Stimulated activated CD4-positive, alpha-beta T cell treated with anti-CD3 and anti-CD28 coated beads, TNF-alpha, amount 100 ng/mL, for 48 hours (primary cell): ENCODE measurements at places on chromosomes 6 and 20.

DNA sequence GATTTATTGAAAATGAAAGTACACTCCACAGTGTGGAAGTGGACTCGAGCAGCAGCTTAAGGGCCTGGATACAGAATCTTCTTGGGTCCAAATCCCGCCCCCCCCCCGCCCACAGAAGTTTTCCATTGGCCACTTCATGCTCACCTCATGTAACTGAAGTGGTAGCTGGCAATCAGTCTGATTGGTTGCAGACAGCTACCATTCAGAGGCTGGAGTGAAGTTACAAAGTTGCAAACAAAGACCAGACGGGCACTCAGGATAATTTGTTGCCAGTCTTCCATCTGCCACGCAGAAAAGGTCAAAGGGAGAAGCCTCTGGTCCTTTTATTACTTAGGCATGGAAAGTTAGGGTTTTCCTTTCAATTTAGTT, 25.8 kb upstream of the FABP7 start:
- no peak for DNase-seq

DNA sequence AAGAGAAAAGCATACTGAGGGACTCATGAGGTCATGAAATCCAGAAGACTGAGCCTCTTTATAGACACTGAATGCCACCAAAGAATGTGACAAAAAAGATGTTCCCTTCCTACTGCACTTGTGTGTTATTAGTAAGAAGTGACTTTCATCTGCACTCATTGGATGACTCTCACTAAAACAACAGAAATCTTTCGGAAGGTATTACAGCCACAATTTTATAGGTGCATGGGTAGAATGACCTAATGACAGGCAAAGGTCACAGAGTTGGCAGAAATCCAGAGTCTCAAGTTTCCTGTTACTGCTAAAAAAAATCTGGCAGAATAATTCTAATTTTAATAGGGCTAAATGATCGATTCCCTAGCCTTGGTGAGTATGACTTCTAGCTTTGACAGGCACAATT, 13.3 kb downstream of the PKHD1 start:
- no peak for DNase-seq

DNA sequence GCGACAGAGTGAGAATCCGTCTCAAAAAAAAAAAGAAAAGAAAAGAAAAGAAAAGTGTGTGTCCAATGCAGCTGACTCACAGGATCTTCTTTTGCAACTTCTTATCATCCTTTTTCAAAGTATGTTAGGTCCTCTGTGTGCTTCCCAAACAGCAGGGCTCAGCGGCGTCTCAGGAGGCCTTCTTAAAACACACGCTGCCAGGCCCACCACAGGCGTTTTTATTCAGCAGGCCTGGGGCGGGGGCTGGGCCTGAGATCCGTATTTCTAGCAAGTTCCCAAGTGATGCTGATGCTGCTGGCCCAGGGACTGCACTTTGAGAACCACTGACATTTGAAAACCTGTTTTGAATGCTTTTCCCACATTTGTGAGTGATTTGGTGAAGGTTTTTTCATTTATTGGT, 57.1 kb downstream of the PSMG4 start:
- no peak for DNase-seq

GRCh38 chr6:135311446-135312200, 130.5 kb downstream of the MYB start:
- no peak for DNase-seq

DNA sequence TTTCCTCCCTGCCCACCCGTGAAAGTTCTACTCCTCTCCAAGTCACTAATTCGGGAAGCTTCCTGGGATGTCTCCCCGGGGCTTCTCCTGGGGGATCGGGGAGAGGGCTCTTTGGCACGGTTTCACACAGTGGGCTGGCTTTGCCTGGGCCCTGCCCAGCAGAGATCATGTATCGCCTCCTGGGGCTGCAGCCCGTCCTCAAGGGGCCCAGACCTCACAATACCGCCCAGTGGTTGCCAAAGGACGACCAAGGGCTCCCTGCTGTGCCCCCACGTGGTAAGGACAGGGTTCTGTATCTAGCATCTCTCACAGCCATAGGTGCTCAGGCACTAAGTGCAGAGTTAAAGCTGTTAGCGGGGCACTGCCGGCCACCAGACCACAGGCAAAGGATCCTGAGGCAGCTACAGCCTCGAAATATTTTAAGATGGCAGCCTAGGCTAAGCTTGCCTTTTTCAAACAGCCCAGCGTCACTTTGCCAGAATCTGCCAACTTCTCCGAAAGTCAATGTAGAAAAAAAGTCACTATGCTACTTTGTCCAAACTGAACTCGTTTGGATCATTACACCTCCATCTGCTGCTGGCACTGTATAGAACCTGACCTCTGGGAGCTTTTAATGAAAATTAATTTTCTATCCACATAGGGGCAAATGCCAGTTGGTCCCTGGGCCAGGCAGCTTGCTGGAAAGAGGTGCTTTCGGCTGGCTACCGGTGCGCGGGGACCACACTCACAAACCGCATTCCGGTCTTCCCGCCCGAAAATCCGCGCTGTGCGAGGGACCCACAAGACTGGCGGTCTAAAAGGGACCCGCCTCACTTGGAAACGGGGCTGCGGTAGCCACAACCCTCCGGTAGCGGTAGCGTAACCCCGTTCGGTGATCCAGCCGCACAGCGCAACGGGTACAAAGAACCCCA, 1.3 kb upstream of the NNAT start:
- DNase-seq: no peak

- no peak for DNase-seq
Measured at GRCh38 chr6:145895802-145896201, 68.4 kb downstream of the SHPRH start.

DNA sequence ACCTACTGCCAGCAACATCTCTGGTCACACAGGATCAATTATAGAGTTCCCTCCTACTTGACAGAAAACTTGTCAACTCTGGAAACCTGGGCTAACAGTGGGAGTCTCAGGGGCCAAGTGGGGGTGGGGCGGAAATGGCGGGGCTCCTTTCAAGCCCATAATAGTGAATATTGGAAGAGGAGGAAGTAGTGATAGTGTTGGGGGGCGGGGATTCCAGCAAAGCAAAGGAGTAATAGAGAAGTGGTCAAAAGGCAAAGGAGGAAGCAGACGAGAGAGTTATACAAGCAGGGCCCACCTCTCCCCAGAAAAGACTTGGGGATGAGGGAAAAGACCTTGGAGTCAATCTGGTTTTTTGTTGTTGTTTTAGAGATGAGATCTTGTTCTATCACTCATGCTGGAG, 2.1 kb downstream of the DEF6 start:
- no peak for DNase-seq

- no peak for DNase-seq
Measured at GRCh38 chr6:83815631-83816272, 37.4 kb upstream of the RIPPLY2 start.

GRCh38 chr6:158812611-158813010, 6.6 kb downstream of the EZR start:
- DNase-seq: no peak

DNA sequence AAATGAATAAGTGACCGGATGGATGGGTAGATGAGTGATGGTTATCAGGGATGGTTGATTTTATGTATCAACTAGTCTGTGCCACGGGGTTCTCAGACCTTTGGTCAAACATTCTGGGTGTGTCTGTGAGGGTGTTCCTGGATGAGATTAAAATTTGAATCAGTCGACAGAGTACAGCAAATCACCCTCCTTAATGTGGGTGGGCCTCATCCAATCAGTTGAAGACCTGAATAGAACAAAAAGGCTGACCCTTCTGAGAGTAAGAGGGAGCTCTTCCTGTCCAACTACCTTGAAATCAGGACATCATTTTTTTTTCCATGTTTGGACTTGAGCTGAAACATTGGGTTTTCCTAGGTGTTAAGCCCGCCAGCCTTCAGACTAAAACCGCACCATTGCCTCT, 136.4 kb upstream of the ATXN1 start:
- DNase-seq: no peak

GRCh38 chr6:1665214-1665613, 55.5 kb downstream of the FOXC1 start:
- no peak for DNase-seq

DNA sequence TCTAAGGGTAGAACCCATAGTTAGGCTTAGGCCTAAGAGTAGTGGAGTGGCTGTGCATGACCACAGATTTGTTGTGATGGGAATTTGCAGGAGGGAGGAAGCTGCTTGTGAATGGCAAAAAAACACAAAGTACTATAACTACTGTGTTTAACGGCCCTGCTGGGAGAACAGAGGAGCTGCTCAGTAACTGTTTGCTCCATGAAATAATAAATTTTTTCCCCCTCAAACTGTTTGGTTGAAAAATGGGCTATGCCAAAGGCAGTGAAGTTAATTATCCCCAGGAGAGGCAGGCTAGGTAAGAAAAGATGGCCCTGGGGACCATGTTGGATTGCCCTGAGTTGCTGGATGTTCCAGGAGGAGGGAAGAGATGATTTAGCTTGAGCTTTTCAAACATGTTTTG, 256.5 kb upstream of the PRND start:
- no peak for DNase-seq

DNA sequence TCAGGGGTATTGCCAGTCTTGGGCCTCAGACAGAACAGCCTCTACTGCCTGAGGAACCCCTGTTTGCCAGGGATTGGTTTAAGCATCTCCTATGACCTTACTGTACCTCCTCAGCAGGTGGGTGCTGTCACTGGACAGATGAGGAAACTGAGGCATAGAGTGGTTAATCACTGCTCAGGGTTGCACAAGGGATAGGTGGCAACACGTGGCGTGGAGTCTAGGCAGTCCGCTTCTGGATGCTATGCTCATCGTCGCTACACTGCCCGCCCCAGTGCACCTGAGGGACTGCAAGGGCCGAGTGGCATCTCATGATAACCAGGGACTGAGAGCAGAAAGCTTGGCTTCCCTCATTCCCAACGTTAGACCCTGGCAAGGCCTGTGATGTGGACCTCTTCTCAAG, 101.8 kb upstream of the SULF2 start:
- DNase-seq: no peak

GRCh38 chr6:160428818-160429619, 80.8 kb downstream of the SLC22A3 start:
- no peak for DNase-seq
